ENCODE measurements at places on chromosomes 12 and 14.

DNA sequence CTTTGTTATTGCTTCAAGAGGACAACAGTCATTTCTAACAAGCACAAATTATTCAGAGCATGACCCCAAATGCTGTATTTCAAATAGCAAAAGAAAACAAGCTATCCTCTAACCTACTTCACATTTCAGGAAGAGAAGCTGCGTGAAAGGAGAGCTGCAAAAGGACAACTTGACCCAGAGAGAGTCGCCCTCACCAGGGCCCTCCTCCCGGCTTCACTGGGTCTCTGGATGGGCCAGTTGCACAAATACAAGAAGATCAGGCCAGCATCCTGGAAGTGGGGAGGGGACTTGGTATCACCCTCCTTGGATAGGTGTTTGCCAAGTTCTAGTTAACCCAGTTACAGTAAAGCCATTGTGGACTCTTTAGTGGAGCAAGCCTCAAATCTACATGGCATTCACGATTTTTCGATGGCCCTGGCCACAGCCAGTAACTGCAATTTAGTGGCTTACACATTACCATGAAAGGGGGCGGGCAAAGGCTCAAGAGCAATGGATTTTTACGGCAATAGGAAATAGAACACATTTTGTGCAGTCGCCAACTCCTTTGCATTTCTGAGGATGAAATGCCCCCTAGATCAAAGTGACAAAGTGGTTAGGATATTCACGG, 166.9 kb upstream of the DIO2 start:
- no peak for DNase-seq

DNA sequence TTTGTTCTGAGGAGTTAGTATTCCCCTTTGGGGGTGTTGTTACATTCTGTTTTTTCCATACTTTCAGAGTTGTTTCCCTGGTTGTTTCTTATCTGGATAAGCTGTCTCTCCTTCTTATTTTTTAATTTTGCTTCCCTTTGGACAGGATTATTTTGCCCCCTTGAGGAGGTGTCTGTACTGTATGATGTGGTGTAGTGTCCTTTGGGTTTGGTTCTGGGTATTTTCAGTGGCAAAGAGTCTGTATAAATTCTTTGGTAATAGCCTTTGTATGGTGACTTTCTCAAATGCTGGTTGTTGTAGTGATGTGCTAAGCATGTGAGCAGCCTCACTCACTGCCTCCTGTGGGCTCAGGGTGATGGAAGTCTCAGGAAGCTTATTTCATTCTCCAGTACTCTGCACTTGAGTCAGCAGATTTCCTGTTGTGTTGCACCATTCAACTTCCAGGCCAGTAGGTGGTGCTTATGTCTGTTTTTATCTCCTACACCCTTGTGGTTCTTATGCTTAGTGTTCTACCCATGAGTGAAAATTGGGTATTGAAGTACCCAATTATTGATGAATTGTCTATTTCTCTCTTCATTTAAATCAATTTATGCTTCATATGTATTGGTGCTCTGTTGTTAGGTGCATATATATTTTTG, 103.3 kb upstream of the PMCH start:
- peak; percentile 1 for DNase-seq

DNA sequence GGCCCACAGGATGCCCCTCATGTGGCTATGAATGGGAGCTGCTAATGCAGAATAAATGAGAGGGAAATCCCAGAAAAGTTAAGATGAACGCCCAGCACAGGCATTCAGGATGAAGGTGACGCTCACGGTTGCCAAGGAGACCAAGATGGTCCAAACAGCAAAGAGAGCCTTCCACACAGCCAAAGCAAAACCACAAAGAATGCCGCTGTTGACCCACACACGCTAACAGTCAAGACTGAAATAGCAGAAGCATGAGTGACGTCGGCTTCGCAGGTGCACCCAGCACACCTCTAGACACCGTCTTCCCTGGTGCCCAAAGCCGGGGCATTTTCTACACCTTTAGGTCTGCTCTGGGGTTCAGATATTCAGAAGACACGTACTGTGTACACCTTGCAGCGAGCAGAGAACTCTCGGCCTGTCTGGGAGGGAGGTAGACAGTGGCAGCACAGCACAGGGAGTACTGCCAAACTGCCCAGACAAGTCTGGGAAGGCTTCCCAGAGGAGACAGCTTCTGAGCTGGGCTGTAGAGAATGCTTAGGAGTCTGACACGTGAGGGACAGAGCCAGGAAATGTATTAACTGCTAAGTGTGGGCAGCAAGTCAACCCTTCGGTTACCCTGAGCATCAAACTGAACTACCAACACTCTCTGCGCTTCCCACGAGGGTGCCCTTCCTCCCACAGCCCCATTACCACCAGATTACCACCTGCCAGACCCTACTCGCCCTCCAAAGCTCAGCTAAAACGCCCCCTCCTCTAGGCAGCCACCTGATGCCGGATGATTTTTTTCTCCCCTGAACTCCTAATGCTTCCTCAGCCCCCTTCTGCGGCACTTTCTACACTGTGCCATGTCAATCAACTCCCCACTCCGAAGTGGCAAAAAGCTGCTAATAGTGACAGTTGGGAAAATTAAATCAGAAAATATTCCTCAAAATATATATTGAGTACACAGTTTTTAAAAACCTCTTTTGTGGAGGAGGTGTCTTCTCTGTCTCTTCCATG, 50.1 kb downstream of the CCDC88C start:
- peak; percentile 65 for DNase-seq

- no peak for DNase-seq
These were observed 122.9 kb upstream of the AEBP2 start for GRCh38 chr12:19316425-19316824.

GRCh38 chr12:1972260-1972659, 32.0 kb downstream of the DCP1B start:
- no peak for DNase-seq

GRCh38 chr14:101370593-101371569, 190.4 kb upstream of the DIO3 start:
- DNase-seq, result no peak

GRCh38 chr12:91636721-91637120, 454.1 kb upstream of the DCN start:
- no peak for DNase-seq

DNA sequence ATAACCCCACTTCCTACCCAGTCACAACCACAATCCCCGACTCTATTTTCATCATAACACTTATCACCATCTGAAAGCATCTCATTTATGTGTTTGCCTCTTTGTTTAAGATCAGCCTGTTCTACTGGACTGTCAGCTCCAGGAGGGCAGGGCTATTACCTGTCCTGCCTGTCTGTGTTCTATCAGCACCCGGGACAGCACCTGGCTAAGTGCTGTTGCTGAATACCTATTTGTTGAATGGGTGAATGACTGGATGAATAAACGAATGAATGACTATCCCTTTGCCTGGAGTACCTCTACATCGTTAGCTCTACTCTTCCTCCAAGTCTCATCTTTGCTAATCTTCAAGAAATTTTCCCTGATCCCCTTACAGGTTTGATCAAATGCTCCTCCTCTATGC, 69.0 kb downstream of the WSCD2 start:
- no peak for DNase-seq

DNA sequence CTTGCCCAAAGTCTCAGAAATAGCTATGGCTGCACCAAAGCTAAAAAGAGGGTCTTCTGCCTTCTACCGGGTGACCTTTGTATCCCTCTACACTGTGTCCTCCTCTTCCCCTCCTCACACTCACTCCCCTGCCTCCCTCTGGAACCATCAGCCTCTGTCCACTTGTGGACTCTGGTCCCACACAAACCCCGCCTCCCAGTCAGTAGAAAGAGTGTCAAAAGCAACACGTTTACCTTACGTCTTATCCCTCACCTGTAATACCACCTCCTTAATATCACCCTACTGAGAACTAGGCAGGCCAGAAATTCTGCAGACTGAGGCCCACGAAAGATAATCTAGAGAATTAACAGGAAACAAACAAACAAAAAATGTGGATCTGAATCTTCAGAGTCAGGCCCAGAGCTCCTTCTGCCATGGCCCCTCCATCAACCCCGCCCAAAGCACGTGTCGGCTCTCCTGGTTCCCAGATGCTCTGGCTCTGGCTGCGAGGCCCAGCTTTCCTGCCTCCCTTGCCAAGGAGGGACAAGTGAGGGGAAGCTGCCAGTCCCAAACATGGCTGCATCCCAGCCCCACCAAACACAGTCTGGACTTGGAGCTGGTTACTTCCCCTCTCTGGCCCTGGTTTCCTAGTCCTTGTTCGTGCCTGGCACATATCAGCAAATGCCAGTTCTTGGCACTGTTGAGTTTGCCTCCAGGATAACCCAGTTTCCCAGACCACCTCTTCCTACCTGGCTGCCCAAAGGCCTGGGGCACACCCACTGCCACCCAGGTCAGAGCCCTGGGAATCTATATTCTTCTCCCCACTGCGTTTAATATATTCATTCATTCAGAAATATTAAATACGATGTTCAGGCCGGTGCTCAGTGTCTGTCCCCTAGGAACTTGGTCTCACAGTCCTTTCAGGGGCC, 2.7 kb downstream of the ACTN1 start:
- DNase-seq, result no peak

GRCh38 chr12:57452181-57452936, 2.7 kb upstream of the INHBE start:
- peak; percentile 60 for DNase-seq

- DNase-seq, result no peak
These were observed 5.4 kb downstream of the C12orf75 start for GRCh38 chr12:105335856-105336255.

DNA sequence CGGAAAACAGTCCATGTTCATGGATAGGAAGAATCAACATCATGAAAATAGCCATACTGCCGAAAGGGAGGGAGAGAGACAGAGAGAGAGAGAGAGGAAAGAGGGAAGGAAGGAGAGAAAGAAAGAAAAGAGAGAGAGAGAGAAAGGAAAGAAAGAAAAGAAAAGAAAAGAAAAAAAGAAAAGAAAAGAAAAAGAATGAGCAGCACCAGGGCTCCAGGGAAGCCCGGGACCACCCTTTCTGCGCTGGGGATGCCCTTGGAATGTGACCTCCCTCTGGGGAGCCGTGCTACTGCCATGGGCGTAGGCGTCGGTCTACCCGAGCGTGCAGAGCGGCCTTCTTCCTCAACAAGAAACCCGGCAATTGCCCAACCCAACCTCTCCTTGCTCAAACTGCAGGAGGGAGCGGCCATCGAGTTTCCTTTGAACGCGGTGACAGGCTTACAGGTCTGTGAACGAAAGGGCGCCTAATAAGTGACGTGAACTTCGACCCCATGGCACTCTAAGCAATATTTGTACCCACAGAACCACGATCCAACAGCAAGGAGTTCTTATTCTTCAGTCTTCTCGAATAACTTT, 16.9 kb downstream of the OR6S1 start:
- peak; percentile 63 for DNase-seq

GRCh38 chr12:63941166-63941800, 96.8 kb downstream of the SRGAP1 start:
- DNase-seq, result no peak

- peak; percentile 25 for DNase-seq
These were observed 41.1 kb downstream of the PSMA6 start for GRCh38 chr14:35333264-35333730.

DNA sequence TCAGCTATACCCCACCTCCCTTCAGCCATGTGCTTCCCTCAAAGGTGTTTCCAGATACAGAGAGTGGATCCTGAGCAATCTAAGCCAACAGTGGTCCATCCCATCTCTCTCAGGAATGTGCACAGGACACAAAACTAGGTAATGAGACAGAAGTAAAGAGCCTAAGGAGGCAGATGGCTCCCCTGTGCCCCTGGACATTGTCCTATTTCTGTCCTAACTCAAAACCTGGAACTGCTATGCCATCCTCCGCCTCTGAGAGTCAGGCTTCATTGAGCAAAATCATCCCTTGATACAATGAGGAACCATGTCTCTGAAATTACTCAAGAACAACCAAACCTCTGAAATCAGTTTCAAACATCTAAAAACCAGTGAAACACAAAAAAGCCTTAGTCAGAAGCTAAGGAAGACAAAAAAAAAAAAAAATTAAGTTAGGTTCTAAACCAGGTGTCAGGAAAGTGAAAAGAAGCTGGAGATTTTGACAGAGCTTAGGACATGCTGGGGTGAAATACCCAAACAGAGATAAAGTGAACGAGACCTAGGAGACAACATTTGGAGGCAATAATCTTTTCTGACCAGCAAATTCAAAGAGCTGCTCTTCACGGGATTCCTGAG, 200.3 kb upstream of the PLEKHG7 start:
- DNase-seq, result peak; percentile 44

DNA sequence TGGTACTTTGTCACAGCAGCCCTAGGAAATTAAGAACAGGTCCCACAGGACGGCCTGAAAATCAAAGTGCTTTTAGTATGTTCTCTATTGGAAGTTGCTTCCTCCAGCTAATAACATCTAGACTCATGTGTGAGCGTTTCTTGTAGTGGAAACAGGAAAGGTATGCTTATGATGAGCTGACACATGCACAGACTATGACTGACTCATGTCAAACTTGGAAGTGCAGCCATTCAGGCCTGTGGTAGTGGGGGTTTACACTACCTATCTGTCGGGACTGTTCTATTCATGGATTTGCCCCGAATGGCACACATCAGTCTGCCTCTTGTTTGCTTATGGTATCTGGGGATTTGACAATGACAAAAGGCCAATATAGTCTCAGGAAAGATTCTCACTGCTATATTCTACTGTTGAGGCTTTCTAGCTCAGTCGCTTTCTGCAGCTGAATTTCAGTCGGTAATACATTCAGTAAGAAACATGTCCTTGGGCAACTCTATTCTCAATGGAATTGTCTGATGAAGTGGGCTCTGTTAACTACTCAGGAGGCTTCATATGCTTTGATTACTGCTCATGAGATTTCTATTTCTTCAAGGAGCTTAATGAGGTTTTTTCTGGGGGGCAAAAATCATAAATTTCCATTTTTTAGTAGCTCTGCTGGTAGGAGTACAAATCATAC, 270.3 kb upstream of the DAAM1 start:
- no peak for DNase-seq

DNA sequence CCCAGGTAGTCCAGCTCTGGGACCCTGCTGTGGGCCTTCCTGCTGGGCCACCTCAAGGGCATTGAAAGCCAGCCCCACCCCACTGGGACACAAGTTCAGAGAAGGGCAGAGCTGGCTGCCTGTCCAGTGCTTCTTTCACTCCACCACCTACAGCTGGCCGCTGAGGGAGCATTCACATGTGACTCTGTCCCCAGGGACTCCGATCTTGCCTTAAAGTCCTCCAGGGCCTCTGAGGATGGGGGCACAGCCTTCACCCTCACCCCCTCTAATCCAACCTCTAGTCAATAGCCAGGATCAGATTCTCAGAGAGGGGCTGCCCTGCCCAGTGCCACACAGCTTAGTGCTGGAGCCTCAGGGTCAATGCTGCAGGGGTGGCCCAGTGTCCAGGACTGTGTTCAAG, 5.0 kb upstream of the CYP46A1 start:
- no peak for DNase-seq
